AG04450 (cell line): ENCODE measurements at places on chromosomes 7 and 10. TPM values are rescaled to one million over a fixed set of nuclear protein-coding genes. Genes with fewer than 3 reads are reported as not detected.

- DNase-seq, result no peak
Measured at GRCh38 chr10:75788394-75789205, 357.2 kb downstream of the LRMDA start.

- no peak for DNase-seq
Measured at GRCh38 chr10:36885746-36886145, 239.7 kb upstream of the ANKRD30A start.

MAGI2 gene
- 2.3 and 3.1 TPM in 2 replicates for polyA plus RNA-seq

GRCh38 chr7:114539575-114539974, 125.0 kb downstream of the FOXP2 start:
- DNase-seq, result no peak

DNA sequence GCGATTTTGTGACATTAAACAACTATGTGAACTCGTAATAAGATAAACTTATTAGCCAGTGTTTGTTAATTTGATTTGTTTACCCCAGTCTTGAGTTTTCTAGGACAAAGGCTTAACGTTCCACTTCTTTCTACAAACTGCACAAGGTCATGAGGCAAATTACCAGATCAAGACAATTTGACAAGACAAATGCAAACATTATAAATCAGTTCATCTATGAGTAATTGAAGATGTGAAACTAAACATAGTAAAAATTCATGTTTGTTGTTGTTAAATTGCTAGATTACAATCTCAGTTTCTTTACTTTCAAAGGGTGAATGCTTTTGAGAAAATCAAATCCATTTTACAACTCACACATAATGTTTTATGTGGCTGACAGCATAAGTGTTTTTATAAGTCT, 13.4 kb upstream of the ZNF804B start:
- no peak for DNase-seq

C10orf67 gene
- polyA plus RNA-seq, result 0.10 and 0.14 TPM in 2 replicates

DNA sequence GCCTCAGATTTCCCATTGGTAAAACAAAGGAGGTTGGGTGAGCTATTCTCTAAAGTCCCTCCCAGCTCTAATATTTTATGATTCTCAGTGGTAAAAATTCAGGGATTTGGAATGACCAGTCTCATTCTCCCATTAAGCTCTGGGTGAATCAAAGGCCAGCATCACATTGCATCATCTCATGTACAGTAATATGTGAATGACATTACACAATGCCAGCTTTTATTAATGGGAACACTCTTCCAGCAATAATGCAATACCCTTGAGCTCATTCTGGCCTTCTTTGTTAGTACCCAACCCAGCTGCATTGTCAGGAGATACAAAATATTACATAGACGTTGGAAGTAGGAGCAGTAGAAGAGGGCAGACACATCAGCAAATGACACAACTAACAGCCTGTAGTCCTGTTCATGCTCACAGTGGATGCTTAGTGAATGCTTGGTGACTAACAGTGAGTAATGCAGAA, 100.0 kb upstream of the EGR2 start:
- no peak for DNase-seq

DNA sequence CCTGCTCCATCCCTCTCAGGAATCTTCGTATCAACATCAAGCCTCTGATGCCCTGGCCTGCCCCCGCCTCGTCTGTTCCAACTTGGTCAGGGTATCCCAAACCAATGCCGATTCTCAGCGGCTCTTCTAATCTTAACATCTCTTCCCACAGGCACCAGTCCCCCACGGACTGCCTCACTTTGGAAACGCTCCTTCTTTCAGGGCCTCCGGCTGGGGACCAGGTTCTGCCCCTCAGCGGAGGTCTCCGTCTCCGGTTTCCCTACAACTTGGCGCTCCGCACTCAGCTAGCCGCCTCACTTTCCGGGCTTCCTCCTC, 488 bp downstream of the ABCF2 start:
- DNase-seq, result no peak

GRCh38 chr10:62266611-62267010, 2.0 kb downstream of the RTKN2 start:
- no peak for DNase-seq

DNA sequence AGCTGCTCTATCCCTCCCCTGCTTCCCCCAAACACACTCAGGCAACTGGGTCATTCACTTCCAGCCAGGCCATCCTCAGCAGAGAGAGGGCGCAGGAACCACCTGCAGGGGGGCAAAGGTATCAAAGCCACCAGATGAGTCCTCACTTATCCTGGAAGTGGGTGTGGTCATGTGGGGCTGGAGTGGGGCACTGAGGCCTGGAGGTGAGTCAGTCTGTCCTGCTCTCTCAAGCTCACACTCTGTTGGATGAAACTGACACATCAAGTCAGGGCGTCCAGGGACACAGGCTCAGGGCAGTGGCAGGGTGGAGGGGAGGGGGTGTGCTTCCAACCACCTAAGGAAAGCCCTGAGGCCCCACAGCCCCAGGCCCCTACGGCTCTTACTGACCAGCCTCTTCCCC, 8.0 kb upstream of the ELFN1 start:
- DNase-seq, result no peak

CYP2C9 gene
- not detected in 2 replicates for polyA plus RNA-seq

DNA sequence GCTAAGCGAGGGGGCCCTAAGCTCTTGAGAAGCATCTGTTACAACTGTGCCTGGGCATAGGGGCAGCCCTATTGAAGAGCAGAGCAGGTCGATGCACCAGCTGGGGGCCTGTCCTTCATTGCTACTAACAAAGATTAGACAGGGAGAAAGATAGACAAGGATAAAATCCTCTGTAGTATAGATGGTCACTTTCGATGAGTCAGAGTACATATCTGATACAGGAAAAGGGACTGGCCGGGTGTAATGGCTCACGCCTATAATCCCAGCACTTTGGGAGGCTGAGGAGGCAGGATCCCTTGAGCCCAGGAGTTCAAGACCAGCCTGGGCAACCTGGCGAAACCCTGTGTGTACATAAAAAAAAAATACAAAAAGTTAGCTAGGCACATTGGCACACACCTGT, 13.6 kb downstream of the OPTN start:
- no peak for DNase-seq

DNA sequence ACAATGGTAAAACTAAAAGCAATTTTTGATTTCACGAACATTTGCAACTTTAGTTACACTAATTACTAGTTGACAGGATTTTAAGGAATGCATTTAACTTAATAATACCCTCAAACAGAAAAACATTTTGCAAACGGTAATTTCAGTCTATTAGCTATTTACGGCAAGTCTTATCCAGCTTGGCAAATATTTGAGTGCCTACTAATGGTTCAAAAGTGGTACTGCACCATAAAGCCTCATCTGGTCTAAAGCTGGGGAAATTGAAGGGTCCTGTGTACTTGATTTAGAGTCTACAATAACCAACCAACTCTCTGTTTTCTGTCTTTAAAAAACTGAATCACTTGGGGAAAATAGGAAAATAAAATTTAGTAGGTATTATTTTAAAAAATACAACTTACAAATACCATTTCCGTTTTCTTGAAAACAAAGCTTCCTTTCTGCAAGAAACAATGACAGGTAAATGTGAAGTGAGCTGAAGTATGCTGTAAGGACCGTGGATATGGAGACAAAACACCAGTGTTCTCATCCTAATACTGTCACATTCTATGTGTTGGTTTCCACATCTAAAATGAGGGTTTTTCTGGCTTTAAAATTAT, 142.3 kb downstream of the VPS50 start:
- peak; percentile 2 for DNase-seq

- DNase-seq, result no peak
Measured at GRCh38 chr7:64656489-64656888, 9.4 kb upstream of the ZNF107 start.

WEE2 gene
- polyA plus RNA-seq, result not detected in 2 replicates

DNA sequence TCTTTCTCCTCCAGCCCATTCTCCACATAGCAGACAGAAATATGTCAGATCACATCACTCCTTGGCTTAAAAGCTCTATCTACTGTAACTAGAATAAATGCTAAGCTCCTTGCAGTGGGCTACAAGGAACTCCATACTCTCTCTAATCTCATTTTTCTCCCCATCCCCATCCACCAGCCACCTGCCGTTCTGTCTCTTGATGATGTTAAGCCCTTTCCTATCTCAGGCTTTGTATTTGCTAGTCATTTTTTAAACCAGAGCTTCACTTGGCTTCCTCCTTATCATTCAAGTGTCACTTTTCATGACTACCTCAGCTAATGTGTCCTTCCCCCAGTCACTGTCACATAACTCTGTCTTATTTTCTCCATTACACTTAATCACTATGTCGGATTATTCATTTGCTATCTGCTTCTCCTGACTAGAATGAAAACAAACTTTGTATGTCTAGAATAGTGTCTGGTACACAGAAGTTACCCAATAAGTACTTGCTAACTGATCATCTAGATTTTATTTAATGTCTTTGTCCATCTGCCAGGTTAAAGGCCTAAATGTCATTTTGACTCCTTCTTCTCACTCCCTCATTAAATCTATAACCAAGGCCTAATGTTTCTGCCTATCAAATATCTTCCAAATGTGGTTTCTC, 87.2 kb upstream of the RPA3 start:
- DNase-seq, result no peak

CABCOCO1 gene
- 0.83 and 1.1 TPM in 2 replicates for polyA plus RNA-seq

HACD1 gene
- 42.0 and 53.7 TPM in 2 replicates for polyA plus RNA-seq

DNA sequence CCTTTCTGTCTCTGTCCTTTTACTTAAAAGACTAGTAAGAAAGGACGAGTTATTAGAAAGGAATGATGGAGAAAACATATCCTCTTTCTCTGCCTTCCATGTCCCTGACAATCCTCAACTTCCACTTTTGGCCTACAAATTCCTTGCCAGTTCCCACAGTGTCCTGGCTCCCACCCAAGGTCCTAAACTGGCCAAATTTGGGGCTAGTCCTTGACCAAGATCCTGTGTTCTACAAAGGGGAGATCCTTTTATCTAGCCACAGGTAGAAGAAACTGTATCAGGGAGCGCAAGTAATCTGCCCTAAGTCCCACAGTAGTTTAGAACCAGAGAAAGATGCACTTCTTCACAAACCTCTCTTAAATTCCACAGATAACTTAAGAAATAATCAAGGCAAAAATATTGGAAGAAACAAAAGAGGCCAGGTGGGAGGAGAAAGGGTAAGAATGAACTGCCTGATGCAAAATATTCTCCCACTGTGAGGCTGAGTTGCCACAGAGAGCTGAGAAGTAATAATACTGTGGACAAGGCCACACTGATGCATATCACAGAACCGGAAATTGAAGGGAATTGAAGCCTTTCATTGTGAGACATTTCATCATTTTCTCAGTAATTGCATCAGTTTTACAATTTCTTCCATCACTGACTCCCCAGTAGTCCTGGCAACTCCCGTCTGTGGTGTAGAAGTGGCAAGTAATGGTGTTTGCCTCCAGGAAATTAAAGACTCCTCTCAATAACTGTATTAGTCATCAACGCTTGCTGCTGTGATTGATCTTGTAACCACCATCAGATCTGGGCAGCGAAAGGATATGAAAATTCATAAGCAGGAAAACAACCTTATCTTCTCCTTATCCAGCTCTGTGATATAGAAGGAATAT, 47.2 kb downstream of the DNAJC12 start:
- DNase-seq, result no peak
